ENCODE measurements at places on chromosomes 4 and X.
A peak's percentile ranks its signal among the peaks of the same experiment; 100 is the strongest.

DNA sequence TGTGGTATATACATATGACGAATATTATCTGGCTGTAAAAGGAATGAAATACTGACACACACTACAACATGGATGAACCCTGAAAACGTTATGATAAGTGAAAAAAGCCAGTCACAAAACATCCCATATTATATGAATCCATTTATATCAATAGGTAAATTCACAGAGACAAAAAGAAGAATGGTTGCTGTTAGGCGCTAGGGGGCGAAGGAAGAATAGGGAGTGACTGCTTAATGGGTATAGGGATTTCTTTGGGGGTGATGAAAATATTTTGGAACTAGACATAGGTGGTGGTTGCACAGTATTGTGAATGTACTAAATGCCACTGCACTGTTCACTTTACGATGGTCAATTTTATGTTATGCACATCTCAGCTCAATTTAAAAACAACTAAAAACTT is 96.4 kb upstream of the EGFL6 start:
- DNase-seq: no peak

DNA sequence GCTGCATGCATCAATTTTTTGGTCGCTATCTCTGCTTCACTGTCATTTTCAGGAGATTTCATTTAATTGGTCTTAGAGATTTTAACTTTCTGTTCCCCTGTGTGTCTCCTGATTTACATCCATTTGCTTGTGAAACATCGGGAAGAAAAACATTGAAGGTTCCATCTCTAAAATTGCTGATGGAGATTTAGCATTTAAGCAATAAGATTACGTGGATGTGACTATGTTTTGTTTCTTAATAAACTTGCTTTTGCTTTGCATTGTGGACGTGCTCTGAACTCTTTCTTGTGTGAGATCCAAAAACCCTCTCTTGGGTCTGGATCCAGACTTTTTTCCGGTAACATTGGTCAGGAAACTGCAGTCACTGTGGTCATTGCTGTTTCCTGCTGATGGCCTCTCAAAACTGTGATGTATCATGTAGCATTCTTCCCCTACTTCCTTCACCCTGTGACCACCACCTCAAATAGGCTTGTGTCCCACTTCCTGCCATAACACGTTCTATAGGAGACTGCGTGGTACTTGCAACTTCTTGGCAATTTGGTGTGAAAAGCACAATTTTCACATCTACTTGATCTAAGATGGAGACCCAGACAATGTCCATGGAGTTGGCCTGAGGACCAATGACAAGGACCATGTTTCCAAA is 4.9 kb downstream of the CXCL2 start:
- no peak for DNase-seq

GRCh38 chr4:124079174-124079780 is 633.3 kb downstream of the ANKRD50 start:
- no peak for DNase-seq

GRCh38 chrX:13875572-13875971 is 58.7 kb upstream of the GPM6B start:
- no peak for DNase-seq

DNA sequence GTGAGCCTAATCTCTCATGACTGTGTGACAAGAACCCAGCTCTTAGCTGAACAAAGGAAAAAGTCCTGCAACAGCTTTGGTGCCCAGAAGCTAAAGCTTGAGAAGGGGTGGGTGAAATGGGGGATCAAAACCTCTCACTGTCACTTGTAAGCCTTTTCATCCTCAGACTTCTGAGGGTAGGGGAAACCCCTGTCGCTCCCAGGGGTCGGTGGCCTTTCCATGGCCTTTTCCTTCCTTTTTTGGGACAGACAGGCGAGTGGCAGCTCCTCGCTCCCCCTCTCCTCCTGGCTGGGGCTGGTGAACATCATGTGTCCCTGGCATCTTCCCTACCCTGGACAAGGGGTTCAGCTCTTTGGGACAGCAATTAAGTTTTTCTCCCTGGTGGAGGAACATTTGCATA is 78.2 kb downstream of the FAM47A start:
- peak; percentile 72 for DNase-seq

Data from ELF-1 (cell line).